ENCODE measurements at places on chromosomes 13 and 19.

DNA sequence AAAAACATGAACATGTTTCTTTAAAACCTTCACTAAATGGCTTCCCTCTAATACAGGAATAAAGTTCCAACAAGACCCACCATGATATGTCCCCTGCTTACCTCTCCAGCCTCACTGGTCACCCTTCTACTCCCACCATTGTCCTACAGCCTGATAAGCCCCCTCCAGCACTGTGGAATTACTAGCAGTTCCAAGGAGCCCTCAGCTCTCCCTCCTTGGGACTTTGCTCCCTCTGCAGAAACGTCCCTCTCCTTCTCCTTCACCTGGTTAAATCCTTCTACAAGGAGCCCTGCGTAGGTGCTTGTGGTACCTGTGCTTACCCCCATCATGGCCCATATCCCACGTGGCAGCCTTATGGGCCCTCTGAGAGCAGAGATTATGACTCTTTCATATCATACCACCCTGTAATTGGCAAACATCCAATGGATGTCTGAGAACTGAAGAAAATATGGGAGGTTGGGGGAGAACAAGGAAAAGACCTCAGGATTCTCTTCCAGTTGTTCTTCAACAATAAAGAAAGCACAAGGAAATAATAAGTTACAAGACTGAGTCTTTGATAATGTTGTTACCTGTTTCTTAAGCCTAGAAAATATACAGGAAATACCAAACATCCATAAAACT lies 26.1 kb upstream of the DOCK9 start:
- no peak for DNase-seq

DNA sequence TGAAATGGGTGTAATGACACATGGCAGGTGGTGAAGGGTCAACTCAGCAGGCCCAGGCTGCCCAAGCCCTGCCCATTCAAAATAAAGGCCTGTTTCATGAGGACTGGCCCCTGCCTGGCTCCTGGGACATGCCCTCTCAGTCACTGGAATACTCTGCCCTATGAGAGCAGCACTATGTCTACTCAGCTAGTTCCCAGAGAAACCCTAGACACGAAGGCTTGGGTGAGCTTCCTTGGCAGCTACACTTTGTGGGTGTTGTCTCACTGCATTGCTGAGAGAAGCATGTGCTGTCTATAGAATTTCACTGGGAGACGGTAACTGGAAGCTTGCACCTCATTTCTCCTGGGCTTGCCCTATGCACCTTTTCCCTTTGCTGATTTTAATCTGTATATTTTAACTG lies 752.8 kb downstream of the LIG4 start:
- DNase-seq = no peak

DNA sequence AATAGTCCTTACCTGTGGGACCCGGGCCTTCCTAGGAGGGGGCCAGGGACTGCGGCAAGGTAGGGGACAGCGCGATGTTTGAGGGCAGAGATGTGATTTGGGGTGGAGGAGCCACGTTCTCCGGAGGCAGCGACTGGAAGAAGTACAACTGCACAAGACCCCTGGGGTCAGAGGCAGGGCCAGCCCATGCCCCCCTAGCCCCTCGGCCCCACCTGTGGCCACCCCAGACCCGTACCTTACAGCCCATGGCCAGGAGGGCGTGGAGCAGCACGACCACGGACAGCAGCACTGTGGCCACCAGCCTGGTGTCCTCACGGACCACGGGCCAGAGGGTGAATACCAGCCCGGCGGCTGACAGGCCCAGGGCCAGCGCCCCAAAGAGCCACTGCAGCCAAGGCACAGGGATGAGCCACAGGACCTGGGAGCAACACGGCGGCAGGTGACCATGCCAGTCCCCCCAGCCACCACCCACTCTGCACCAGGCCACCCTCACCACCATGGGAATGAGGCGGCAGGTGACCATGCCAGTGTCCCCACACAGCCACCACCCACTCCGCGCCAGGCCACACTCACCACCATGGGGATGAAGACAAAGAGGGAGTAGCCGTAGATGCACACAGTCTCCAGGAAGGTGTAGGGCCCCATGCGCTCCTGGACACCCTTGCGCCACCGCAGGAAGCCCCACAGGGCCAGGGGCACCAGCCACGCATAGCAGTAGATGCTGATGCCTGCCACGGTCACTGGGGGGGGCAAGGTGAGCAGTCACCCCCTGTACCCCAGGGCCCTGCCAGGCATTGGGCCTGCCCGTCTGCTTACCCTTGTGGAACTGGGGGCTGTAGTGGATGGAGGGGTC lies 5.0 kb downstream of the YIPF2 start:
- DNase-seq = no peak

DNA sequence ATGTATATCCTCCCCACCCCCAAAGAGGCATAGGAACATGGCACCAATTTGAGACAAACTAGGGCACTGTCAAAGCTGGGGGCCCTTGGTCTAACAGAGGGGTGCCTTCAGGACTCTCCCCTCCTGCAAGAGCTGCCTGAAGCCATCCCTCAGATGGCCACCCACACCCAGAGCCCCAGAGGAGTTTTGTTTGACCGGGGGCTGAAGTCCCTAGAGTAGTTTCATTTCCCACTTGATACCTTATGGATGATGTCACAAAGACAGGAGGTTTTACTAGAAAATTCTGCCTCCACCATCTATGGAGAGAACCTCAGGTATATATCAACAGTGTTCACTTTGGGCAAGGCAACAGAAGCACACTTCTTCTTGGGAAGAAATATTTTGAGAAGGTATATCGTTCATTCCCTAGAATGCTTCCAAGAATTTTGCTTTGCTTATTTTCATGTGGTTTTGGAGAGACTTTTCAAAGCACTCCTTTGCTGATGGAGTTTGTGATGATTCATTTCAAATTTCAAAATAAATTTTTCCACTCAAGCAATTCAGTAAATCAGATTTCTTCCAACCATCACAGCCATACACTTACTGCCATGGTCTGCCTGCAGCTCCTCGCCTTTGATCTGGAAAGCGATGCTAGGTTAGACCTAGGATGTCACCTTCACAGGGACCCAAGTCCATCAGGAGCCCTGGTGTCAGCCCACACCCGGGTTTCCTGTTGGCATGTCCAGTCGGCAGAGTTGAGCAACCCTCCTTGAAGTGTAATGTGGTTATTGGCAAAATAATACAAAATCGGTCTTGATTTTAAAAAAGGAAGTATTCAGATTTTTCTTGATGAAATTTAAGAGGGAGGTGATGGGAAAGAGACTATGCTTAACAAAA lies 207.0 kb downstream of the SHISA2 start:
- DNase-seq = no peak

DNA sequence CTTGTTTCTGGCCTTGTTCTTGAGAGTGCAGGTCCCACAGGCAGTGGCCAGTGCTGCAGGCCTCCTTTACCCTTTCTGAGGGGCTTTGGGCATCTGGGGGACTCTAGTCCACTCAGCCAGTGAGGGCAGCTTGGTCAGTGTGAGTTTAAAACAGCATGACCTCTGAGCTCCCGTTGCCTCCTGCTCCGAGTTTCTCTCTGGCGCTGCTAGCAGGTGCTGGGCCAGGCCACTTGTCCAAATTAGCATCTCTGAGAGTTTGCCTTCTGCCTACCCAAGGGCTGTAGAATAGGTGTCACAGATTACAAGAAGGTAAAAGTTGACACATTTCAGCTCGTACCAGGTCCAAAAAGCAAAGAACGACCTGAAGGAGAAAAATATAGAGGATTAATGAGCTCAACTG lies 105.9 kb downstream of the SIPA1L3 start:
- no peak for DNase-seq

DNA sequence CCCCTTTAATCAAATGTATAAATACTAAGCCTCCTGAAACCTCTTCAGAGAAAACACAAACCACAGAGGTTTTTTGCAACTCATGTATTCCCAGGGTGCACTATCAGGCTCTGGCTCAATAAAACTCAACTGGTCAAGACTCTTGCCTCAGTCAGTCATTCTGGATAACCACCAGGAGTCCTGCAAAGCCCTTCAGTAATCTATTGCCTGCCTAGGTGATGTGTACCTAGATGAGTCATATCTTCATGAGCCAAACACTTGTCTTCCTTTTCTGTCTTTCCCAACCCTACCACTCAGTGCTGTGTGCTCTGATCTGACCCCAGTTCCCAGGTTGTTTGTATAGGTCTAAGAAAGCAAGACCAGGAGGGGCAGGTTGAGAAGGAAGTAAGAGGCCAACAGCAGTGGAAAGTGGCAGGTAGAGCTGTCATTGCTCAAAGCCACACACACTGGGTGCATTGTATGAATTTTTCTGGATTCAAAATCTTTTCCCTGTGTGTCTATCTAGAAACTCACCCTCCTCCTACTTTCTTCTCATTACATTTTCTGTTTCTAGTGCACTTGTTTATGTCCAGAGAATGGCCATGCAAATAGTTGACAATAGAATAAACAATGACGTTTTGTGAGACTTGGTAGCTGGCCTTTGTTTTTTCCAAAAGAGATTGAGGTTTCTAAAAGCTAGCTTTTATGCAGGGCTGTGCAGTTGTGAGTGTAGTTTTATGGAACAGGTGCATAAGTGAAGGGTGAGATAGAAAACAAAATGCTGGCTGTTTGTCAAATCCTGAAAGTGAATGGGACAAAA lies 48.1 kb downstream of the PSG1 start:
- DNase-seq = no peak

GRCh38 chr13:63896321-63896720 lies 2480.7 kb upstream of the PCDH20 start:
- DNase-seq = no peak

DNA sequence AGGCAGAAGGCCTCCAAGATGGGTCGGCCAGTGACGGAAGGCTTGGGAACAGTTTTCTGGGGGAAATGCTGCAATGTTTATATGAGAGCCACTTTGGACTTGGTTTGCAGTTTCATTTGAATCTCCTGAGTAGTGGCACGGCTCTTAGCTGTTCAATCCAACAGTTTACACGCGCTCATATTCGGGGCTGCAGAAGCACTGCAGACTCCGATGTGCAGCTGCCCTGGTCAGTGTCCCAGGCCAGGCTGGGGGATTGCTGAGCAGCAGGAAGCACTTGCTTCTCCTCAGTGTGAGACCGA lies 31.7 kb downstream of the CEBPG start:
- no peak for DNase-seq

DNA sequence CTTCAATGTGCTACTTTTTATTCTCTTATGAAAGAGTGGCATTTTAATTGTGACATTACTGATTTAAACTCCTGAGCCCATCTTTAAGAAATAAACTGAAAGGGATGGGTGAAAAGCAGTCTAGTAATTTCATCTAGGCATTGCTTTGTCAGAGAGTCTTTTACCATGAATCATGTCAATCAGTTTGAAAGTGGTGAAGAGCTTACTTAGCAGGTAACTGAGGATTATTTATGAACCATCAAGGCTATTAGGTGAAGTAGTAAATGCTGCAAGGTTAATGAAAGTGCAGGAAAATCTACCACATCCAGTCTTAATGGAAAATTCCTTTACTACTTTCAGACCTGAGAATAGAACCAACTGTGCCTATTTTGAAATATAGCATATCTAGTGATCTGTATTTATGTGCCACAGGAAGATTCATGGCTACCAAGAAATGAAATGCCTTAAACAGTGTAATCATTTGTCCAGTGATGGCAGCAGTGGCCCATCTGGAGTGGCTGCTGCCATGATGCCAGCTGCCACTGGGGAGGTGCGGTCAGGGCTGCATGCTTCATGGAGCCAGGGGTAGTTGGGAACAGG lies 368.9 kb downstream of the SLITRK6 start:
- no peak for DNase-seq

- DNase-seq = no peak
Measured at GRCh38 chr13:102333320-102334198, 68.3 kb downstream of the FGF14 start.

- no peak for DNase-seq
Measured at GRCh38 chr13:41007744-41008128, 11.4 kb downstream of the ELF1 start.

DNA sequence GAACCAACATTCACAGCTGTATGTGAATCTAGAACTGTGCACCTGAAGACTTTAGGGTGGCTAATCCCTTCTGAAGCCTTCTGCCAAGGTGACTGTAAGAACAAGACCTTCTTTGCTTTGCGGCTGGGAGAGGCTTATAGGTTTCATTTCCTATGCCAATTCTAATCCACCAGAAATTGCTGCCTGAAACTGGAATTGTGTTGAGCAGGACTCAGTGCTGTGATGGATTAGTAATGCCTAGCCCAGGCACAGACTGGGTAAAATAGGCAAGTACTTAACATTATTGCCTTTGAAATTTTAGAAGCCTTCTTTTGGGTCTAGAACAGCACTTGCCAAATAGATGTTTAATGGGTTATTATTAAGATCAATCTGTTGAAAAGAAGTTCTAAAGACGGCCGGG lies 11.5 kb downstream of the SLC25A23 start:
- no peak for DNase-seq

GRCh38 chr19:1257475-1258162 lies 9.2 kb downstream of the MIDN start:
- no peak for DNase-seq

DNA sequence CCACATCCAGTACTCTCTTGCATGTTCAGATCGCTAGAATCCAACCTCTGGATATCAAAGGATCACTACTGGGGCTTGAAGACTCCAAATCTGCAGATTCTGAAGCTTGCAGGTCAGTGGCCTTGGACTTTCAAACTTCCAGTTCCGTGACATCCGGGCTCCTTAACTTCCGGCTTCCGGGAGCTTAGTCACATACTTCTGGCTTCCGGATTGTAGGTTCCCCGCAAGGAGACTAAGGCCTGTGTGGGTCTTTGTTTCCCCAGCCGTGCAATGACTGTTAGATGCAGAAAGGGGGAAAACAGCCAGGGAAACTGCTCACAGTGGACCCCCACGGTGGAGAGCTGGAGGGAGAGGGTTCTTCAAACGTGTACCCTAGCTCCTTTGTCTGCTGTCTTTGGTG lies 41.4 kb downstream of the ZNF333 start:
- no peak for DNase-seq

GRCh38 chr19:38932425-38933179 lies 1.9 kb downstream of the MRPS12 start:
- DNase-seq = peak; percentile 12

- no peak for DNase-seq
Measured at GRCh38 chr13:42377640-42378382, 105.9 kb downstream of the AKAP11 start.

DNA sequence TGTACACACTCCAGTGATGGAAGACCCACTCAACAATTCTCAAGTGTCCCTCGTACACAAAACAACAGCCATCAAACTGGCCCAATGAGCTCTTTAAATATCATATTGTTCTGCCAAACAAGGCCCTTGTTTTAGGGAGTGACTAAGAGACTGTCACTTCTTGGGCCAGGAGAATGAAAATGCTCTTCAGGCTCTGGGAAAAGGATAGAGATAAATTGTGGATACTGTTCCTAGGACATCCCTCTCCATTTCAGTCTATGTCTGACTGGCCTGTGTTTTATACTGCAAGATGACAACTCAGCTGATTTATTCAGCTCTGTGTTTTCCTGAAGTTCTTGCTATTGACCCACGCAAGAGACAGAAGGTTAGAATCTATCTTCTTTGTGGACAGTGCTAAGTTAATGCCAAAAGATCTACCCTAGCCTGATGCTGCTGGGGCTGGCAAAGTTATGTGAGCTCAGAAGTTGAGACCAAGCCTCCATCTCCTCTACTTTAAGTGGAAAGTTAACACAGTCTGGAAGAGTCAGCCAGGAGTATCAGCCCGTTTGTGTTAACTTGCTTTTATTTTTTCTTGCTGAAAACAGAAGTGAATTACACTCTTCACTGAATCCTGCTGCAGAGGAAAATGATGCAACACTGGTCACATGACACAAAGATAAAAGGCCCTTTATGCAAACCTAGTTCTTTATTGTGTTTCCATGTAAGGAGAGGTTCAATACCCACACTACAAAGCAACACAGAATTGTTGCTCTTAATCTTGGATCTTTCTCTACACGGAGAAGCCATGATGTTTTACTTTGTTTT lies 14.6 kb downstream of the FRY start:
- no peak for DNase-seq
